ENCODE measurements at places on chromosomes 7 and 10.
A peak's percentile ranks its signal among the peaks of the same experiment; 100 is the strongest.

- DNase-seq, result no peak
These were observed 2.5 kb upstream of the CYP26C1 start for GRCh38 chr10:93058139-93058538.

- DNase-seq, result peak; percentile 42
These were observed 1.4 kb downstream of the KBTBD2 start for GRCh38 chr7:32890010-32890792.

DNA sequence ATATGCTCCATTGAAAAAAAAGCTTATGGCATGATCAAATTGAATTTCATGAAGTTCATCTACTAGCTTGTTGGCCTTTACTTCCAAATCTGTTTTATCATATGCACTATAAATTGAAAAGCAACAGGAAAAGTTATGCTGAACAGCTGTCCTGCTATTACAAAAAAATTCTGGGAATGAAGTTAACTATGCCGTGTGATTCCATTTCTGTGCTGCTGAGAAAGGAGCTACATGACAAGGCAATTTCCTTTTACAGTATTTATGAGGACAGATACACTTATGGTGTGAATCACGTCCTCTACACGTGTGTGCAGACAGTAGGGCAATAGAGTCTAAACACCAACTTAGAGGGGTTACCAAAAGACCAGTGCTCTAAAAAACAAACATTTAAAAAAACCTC lies 426.5 kb upstream of the AKR1E2 start:
- no peak for DNase-seq

GRCh38 chr7:125568799-125569198 lies 639.2 kb upstream of the POT1 start:
- DNase-seq, result no peak

DNA sequence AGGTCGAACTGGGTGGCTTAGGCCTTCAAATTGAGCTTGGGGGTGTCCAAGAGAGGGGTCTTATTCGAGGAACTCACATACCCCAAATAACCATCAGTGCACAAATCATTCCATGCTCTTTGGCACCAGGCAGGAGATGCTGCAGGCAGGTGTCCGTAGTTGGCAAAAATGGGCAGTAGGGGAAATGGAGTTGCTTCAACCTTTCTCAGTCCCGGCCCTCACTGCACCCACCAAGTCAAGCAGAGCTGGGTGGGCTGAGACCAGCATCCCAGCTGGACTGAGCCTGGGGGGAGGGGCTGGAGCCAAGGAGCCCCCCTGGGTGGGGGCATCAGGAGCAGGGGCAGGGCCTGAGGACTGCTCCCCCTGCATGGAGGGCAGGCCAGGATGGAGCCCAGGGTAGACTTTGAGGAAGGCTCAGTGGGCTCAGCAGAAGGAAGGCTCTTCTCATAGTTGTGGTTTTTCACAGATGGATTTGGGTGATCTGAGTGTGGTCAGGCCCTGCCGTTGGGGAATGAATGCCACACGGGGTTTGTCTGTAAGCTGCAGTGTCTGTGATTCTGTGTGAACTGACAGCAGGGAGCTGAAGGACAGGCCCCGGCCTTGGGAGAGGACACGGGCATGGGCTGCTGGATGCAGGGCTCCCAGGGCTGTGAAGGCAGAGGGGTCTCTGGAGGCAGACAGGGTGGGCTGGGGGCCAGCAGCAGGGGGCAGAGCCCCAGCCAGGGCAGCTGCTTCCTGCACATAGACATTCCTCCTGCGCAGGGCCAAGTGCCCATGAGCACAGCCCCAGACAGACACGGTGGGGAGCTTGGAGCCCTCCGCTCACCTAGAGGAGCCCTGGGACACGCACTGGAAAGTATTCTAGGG lies 144.5 kb downstream of the ADCY1 start:
- no peak for DNase-seq
